ENCODE measurements at places on chromosomes 11 and 22. TPM values are rescaled to one million over a fixed set of nuclear protein-coding genes. Genes with fewer than 3 reads are reported as not detected.

RIC3 gene
- not detected for total RNA-seq

HTR3B gene
- total RNA-seq, result not detected

KCNK7 gene
- 0.09 TPM for total RNA-seq

CAVIN3 gene
- total RNA-seq, result 323 TPM

ZP1 gene
- total RNA-seq, result not detected

BEST1 gene
- 3.4 TPM for total RNA-seq

OSBPL5 gene
- 17.3 TPM for total RNA-seq

- no peak for DNase-seq
Measured at GRCh38 chr11:61125310-61125684, 23.0 kb downstream of the CD5 start.

GRCh38 chr22:36546092-36546804 is 17.3 kb upstream of the EIF3D start:
- peak; percentile 57 for DNase-seq

- peak; percentile 96 for DNase-seq
Measured at GRCh38 chr11:118918128-118918685, 7.5 kb downstream of the BCL9L start.

DNA sequence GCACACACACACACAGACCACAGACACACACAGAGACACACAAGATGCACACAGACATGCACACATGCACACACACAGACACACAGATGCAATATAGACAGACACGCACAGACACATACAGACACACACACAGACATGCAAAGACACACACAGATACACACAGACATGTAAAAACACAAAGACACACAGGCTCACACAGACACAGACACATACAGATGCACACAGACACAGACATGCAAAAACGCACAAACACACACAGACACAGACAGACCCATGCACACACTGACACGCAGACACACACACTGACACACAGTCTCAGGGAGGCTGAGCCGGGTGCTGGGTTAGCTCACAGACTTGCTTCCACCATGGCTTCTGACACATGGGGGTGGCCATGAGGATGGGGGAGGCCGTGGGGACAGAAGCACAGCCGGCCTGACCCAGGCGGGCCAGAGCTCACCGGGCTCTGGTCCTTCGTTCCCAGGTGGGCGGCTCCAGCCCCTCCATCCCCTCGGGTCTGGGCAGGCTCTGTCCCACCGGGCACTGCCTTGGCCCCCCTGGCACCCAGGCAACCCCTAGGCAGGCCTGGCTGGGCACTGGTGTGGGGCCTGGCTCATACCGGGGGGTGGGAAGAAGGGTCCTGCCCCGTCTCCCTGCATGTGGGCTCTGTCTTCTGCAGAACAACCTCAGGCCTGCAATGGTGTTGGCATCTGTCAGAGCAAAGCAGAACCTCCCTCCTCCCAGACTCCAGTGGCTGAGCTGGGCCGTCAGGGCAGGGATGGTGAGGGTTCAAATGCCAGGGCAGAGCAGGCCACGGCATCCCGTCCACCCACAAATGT is 1489.5 kb downstream of the BRD1 start:
- DNase-seq, result no peak

GRCh38 chr22:39558950-39559349 is 11.6 kb upstream of the CACNA1I start:
- DNase-seq, result no peak

- DNase-seq, result peak; percentile 28
Measured at GRCh38 chr11:112223121-112223520, 3.1 kb upstream of the PTS start.

DNA sequence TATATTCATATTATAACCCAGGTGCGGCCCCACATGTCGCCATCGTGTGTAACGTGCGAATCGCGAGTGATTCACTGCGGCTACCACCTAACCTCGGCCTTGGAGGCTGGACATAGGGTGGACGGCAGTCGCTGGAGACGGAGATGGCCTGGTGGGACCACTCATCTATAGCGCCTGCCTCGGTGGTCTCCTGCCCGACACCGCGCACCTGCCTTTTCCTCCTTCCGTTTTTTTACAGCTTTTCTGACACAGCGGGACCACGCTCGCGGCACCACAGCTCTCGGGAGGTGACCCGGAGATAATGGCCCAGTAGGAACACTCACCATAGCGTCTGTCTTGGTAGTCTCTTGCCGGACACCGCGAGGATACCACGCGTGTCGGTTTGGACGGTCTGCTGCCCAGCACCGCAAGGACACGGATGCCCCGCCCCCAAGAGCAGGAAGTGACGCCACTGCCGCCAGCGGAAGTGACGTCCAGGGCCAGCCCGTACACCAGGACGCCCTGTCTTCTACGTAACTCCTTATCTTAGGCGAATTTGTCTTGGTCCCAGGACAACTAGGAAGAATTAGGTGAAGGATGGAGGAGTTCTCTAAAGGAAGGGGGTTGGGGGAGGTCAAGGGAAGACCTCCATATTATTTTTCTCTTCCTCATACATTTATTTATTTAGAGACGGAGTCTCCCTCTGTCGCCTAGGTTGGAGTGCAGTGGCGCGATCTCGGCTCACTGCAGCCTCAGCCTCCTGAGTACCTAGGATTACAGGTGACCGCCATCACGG is 6.4 kb downstream of the SNU13 start:
- peak; percentile 89 for DNase-seq

DNA sequence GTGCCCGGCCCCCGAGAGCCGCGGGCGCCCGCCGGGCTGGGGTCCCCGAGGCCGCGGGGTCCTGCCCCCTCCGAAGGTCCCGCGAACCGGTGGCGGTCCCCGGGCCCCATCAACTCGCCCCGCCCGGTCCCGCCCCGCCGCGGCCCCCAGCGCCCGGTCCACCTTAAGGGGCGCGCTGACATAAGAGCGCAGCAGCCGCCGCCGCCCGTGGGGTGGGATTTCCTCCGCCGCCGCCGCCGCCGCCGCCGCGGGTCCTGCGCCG is at the start of gene ZDHHC8:
TSS of gene ZDHHC8 (plus strand) at position 208 of the 262 bp plus-strand sequence. CDS start 144 bp downstream, outside the sequence.
- DNase-seq, result no peak

DNA sequence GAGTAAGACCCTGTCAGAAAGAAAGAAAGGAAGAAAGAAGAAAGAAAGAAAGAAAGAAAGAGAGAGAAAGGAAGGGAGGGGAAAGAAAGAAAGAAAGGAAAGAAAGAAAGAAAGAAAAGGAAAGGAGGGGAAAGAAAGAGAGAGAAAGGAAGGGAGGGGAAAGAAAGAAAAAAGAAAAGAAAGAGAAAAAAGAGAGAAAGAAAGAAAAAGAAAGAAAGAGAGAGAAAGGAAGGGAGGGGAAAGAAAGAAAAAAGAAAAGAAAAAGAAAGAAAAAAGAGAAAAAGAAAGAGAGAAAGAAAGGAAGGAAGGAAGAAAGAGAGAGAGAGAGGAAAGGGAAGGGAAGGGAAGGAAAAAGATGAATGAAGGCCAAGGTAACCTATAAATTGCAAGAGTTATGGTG is 47.2 kb upstream of the SLC22A12 start:
- no peak for DNase-seq

DNA sequence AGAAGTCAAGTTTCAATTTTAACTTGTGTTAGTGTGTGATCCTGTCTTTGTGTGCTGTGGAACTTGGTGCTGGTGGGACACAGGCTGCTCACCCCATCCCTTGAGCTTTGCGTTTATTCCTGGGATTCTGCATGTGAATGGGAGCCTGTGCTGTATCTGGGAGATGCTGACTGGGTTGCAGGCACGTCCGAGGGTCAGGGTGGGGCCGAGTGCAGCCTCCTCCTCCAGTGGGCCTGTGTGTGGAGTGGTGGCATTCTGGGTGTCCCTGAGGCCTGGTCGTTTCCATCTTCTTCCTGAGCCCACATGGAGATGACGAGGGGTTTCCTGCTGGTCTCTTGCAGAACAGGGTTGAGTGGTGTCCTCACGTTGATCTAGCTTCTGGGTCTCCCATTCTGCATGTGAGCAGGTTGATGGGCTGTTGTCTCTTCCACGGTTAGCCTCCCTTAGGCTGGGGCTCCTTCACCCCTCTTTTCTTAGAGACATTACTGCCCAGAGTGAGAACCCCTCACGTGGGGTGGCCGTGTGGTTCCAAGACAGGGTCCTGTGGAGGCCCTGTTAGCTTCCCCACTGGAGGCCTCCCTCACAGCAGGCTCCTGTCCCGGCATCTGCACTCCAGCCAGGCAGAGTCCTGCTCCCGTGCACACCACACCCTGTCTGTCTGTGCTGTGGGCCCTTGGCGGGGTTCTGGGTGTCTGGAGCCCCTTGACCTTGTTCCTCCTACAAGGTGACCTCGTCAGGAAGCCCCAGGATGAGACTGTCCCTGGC is 4.9 kb downstream of the PTDSS2 start:
- DNase-seq, result no peak

- no peak for DNase-seq
Measured at GRCh38 chr11:17529844-17530185, 14.4 kb downstream of the USH1C start.

DNA sequence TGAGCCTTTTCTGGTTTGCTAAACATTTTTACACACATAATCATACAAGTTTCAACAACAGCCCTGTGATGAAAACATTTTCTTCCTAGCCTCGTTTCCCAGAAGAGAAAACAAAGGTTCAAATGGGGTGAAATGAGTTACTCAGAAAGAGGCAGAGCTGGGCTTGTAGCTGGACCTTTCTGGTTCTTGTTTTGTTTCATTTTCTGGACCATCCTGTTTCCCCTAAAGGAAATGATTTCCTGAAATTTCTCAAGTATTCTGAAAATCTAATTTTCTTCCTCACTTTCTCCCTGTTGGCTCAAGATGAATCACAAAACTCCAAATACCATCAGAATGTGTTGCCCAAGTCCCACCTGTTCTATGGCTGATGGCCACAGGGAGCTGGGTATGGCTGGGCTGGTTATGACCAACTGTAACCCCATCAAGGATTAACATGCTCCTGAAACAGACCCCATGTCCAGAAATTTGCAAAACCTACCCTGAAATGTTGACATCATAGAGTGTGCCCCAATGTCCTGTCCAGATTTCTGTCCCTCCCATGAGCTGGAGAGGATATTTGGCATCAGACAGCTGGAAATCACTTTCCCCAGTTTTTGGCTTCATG is 6.7 kb upstream of the APOL4 start:
- DNase-seq, result no peak

DNA sequence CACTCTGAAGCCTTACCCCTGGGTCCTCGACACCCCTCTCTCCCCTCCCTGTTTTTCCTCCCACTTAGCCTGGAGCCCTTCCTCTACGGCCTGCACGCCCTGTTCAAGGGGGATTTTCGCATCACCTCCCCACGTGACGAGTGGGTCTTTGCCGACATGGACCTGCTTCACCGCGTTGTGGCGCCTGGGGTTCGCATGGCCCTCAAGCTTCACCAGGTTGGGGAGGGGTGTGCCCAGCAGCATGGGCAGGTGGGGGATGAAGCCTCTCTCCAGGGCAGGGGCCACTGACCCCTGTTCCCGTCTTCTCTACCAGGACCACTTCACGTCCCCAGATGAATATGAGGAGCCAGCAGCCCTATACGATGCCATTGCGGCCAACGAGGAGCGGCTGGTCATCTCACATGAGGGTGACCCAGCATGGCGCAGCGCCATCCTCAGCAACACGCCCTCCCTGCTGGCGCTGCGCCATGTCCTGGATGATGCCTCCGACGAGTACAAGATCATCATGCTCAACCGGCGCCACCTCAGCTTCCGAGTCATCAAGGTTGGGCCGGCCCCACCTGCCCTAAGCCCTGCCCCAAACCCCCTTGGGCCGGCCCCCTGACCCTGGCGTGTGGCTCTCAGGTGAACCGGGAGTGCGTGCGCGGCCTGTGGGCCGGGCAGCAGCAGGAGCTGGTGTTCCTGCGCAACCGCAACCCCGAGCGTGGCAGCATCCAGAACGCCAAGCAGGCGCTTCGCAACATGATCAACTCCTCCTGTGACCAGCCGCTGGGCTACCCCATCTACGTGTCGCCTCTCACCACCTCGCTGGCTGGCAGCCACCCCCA is 2.8 kb upstream of the SIPA1 start:
- DNase-seq, result no peak

- peak; percentile 76 for DNase-seq
Measured at GRCh38 chr11:34926101-34926830, 9.8 kb downstream of the PDHX start.

DNA sequence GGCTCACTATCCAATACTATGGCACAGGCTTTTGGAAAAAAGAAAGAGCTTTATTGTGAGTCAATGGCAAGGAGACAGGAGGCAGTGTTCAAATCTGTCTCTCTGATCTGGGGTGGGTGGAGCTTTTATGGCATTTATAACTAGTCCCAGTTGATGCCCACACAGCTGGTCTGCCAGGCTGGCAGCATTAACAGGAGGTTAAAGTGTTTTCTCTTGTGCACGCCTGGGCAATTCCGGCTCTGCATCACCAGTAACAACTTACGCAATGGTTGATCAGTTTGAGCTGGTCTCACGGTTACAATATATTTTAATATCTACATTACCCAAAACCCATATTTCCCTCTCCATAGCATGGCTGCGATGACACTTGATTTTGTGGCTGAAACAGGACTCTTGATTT is 15.1 kb upstream of the SMIM38 start:
- no peak for DNase-seq

- DNase-seq, result peak; percentile 3
Measured at GRCh38 chr11:118129471-118130172, 23.0 kb downstream of the SCN4B start.

DNA sequence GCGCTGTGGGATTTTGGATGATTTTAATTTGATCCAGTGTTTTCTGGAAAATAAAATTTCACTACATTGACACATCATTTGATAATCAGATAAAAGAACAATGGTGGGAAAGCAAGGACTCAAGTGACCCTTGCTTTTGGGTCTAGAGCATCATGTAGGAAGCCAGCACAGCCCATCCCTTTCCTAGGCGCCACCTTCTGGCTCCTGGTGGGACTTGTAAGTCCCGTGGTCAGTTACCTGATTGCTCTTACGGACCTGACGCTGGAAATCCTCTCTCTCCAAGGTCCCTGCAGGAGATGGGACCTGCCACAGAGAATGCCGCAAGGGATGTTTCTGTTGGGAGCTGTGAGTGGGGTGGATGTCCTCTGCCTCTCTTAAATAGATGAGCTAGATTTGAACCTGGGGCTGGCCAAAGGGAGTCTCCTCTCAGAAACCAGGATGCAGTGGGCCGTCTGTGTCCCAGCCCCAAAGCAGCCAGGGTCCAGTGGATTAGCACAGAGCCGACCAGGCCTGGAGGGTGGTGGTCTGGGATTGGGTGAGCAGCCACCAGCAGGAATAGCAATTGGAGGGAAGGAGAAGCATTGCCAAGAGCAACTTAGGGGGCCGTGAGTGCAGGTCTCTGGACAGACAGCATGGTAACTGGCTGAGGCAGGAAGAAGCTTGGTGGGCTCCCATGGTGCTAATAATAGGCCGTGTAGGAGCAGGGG is 21.7 kb downstream of the TIMP3 start:
- peak; percentile 59 for DNase-seq

- DNase-seq, result peak; percentile 48
Measured at GRCh38 chr22:23215294-23216241, 35.3 kb downstream of the BCR start.

DNA sequence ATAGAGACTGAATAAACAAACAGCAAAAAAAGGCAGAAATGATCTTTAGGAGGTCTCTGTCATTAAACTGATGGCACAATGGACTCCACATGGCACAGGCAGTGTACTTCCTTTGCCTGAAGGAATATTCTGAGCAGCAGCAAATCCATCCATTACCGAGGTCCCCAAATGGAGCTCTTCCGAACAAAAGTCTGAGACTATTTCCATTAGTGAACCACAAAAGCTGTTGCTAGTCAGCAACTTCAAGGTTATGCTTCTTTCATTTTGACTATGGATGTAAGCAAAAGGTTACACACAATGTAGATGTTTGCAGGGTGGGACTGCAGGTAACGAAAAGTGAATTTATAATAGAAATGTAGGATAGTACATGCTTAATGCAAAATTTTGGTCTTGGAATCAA is 14.5 kb downstream of the NARS2 start:
- no peak for DNase-seq

All from fibroblast of the aortic adventitia (primary cell).